Neural crest cell (in vitro differentiated cells): ENCODE measurements at places on chromosomes 5 and 9. TPM values are rescaled to one million over a fixed set of nuclear protein-coding genes. Genes with fewer than 3 reads are reported as not detected.

Gene PNPLA7
- total RNA-seq = 1.8 and 2.2 TPM in 2 replicates

Gene ENTREP1
- 0.36 and 0.44 TPM in 2 replicates for total RNA-seq

Gene FOXD4L5
- 0.34 and 0.37 TPM in 2 replicates for total RNA-seq

Gene INSL6
- not detected in 2 replicates for total RNA-seq

Gene PPP1R26
- 27.5 and 32.4 TPM in 2 replicates for total RNA-seq

GRCh38 chr9:2634818-2635217, 13.2 kb downstream of the VLDLR start:
- H3K4me1 ChIP-seq = peaks cover 41% of the 10 kb centered on the region
- no peak for DNase-seq
- peaks cover 15% of the 10 kb centered on the region for H3K36me3 ChIP-seq
- no peak overlapping the region for H3K4me3 ChIP-seq
- H3K27ac ChIP-seq = no peak overlapping the region
- no peaks in the 10 kb centered on the region for H3K27me3 ChIP-seq

- no peak for DNase-seq
- peaks cover 39% of the 10 kb centered on the region for H3K4me1 ChIP-seq
- H3K4me3 ChIP-seq = peak overlapping the region; percentile 41
- peaks cover 3% of the 10 kb centered on the region for H3K36me3 ChIP-seq
- no peak overlapping the region for H3K27ac ChIP-seq
- H3K27me3 ChIP-seq = peaks cover 87% of the 10 kb centered on the region
Observed at GRCh38 chr5:43037636-43038495, 2.3 kb downstream of the ANXA2R start.

- no peak overlapping the region for H3K4me3 ChIP-seq
- H3K27ac ChIP-seq = no peak overlapping the region
- DNase-seq = no peak
- H3K36me3 ChIP-seq = no peaks in the 10 kb centered on the region
- H3K4me1 ChIP-seq = no peaks in the 10 kb centered on the region
- no peaks in the 10 kb centered on the region for H3K27me3 ChIP-seq
Observed at GRCh38 chr9:25427290-25427689, 251.0 kb downstream of the TUSC1 start.

- peak overlapping the region; percentile 85 for H3K27ac ChIP-seq
- H3K36me3 ChIP-seq = no peaks in the 10 kb centered on the region
- peak; percentile 66 for DNase-seq
- peaks cover 73% of the 10 kb centered on the region for H3K27me3 ChIP-seq
- H3K4me1 ChIP-seq = peaks cover 15% of the 10 kb centered on the region
Observed at GRCh38 chr9:88706193-88707113, 171.5 kb downstream of the NXNL2 start.

DNA sequence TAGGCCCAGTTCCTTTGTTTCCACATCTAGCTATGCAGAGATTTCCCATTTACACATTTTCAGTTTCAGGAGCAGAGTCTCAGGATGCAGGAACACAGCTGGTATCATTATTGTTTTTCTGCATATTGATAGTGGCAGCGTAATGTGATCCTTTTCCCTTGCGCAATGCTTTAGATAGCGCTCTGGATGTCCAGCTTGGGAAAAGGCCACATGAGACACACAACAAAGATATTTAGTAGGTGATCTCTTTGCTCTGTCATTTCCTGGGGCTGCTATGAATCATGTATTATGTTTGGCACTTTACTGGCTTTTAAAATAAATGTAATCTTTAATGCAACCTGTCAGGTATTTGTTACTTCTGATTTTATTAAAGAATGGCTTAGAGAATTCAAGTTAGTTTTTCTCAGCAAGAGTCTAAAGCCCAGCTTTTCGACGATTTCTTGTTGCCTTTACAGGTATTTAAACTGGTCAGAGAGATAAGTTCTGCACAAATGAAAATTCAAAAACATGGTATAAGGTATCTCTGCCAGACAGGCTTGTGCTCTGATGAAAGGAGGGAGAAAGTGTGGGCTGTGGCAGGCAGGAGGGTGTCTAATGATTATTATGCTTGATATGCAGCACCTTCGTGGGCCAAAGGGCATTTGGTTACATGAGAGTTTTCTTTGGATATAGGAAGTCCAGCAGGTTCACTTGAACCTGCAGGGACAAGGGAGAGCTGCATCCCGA, 42.2 kb downstream of the PTTG1 start:
- no peaks in the 10 kb centered on the region for H3K27me3 ChIP-seq
- H3K4me1 ChIP-seq = peaks cover 10% of the 10 kb centered on the region
- H3K27ac ChIP-seq = no peak overlapping the region
- no peak for DNase-seq

- H3K27ac ChIP-seq = no peak overlapping the region
- H3K27me3 ChIP-seq = no peaks in the 10 kb centered on the region
- no peak for DNase-seq
- no peak overlapping the region for H3K4me3 ChIP-seq
- H3K4me1 ChIP-seq = no peaks in the 10 kb centered on the region
Observed at GRCh38 chr5:107223066-107223465, 447.7 kb downstream of the EFNA5 start.
